Urothelium cell line (cell line): ENCODE measurements at places on chromosomes 3 and 15.

DNA sequence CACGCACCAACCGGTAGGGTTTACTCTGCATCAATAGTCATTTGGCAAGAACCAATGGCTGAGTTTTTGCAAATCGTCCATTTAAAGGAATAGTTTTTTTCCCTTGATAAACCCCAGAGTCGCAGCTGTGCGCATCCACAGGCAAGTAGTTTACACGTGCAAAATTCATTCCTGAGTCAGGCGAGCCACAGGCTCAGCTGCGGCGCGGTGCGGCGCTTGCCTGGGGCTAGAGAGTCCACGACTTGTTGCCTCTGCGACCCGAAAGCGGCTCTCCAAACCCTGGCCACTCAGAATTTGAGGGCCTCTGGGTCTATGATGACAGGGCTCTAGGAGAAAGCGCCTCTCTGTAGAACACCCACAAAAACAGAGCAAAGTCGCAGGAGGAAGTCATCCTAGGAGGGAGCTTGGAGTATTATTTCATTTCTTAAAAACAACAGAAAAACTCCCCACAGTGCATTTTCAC is 36.7 kb downstream of the ZIC4 start:
- DNase-seq = no peak

GRCh38 chr3:190695994-190696393 is 166.5 kb downstream of the GMNC start:
- DNase-seq = no peak

GRCh38 chr3:126077754-126078153 is 6.2 kb downstream of the SLC41A3 start:
- no peak for DNase-seq

DNA sequence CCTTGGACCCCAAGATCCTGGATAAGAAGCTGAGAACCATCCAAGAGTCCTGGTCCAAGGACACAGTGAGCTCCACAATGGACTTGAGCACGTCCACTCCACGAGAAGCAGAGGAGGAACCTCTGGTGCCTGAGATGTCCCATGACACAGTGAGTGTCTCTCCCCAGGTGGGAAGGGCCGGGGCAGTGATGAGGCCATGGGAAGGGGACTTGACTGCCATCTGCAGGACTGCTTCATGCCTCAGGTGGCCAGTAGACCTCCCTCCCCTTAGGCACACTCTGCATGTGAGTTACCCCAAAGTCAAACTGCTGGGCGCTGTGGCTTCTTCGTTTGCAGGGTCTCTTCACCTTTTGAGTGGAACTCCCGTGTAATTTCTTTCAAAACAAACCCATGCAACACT is 59.7 kb downstream of the CCDC33 start:
- DNase-seq = no peak

GRCh38 chr3:177689869-177690268 is 492.6 kb upstream of the TBL1XR1 start:
- DNase-seq = no peak

GRCh38 chr3:124514683-124515082 is 215.6 kb upstream of the UMPS start:
- no peak for DNase-seq

- no peak for DNase-seq
These were observed 7.9 kb downstream of the FAM162A start for GRCh38 chr3:122391681-122392446.

GRCh38 chr3:23189187-23189586 is 13.9 kb upstream of the UBE2E2 start:
- no peak for DNase-seq

GRCh38 chr3:196192036-196192523 is 19.1 kb downstream of the ZDHHC19 start:
- DNase-seq = no peak

- DNase-seq = no peak
These were observed 101.6 kb upstream of the ANKRD28 start for GRCh38 chr3:15899388-15899787.

- peak; percentile 44 for DNase-seq
These were observed 984.1 kb downstream of the EPHA3 start for GRCh38 chr3:90091549-90091948.

DNA sequence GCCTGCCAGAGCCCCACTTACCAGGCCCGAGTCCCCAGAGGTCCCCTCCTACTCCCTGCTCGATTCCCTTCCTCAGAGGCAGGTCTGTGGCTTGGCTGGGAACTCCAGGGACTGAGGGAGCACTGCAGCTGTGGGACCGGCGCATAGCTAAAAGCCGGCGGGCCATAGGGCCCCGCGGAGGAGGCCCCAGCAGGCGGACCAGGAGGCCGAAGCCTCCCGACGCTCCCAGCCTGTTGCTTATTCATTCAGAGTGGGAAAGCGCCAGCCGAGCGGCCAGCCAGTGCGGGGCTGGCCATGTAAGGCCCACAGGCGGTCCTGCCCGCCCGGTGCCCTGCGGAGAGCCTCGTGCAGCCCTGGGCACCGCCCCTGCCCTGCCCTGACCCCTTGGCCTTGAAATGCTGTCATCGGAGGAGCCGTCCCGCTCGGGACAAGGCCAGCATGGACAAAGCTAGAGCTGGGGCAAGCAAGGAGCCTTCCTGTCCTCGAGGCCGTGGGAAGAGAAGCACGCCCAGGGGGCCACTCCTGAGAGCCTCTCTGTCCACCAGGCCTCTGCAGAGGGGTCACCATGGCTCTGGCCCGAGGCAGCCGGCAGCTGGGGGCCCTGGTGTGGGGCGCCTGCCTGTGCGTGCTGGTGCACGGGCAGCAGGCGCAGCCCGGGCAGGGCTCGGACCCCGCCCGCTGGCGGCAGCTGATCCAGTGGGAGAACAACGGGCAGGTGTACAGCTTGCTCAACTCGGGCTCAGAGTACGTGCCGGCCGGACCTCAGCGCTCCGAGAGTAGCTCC is at the start of gene LOXL1:
TSS of gene LOXL1 (plus strand) at position 244 of the 784 bp plus-strand sequence. CDS start at position 566, 322 bp downstream.
- peak; percentile 83 for DNase-seq

DNA sequence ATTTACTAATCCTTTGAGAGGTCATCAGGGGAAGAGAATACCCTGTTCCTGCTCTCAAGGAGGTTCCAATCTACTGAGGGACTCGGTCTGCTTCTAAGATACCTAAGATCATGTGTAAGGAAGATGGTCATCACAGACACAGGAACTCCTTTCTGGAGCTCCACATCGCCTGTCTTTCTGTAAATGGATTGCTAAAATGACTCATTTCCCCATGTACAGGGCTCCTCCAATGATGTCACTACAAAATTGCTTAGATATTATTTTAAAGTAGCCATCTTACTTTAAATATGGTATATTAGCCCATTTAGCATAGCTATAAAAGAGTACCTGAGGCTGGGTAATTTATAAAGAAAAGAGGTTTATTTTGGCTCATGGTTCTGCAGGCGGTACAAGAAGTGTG is 206.1 kb upstream of the PROK2 start:
- DNase-seq = no peak

GRCh38 chr3:144394032-144394431 is 422.4 kb downstream of the DIPK2A start:
- DNase-seq = no peak

- no peak for DNase-seq
These were observed 109.2 kb downstream of the CD47 start for GRCh38 chr3:107981471-107982111.

DNA sequence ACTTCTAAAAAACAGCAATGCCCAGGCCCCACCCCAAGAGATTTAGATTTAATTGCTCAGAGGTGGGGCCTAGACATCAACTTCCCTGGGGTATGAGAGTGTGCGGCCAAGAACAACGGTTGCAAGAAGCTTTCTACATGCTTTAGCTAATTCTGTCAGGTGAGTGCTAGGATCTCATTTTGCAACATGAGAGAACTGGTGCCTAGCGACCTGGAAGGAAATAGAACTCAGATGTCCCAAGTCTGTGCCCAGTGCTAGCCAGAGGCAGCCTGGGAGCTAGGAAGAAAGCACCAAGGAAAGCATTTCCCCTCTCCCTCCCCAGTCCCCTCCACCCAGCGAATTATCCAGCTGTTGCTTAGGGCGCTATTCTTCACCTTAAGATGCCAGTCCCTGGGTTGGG is 22.9 kb upstream of the HRH1 start:
- no peak for DNase-seq

DNA sequence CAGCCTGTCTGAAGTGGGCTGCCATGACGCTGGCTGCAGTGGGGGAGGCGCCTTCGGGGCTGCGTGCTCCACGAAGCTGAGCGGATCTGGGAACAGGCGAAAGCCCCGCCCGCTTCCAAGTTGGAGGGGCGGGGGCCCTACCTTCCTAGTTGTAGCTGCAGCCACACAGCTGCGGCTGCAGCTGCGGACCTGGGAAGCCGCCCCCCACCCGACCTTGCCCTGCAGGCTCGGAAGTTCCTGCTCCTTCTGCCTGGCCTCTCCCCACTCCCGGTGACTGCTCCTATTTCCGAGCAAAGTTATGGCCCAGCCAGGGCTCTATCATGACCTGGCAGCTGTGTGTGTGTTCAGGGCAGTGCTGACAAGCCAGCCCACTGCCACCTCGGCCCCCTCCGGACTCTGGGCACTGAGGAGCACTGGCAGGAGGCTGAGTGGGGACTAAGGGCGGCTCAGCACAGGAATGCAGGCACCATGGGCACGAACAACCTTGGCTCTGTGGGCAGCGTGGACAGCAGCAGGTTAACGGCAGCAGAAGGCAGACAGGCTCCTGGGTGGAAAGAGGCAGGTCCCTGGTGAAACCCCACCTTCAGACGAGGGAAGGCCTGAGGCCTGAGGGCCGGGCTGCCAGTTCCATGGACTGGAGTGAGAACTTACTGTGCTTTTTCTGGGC is 352.4 kb upstream of the TMCO5A start:
- no peak for DNase-seq

GRCh38 chr3:79039192-79039591 is 728.6 kb downstream of the ROBO1 start:
- no peak for DNase-seq

GRCh38 chr3:100032243-100032642 is 82.1 kb downstream of the FILIP1L start:
- DNase-seq = peak; percentile 57

GRCh38 chr3:73461547-73461946 is 163.2 kb downstream of the PDZRN3 start:
- DNase-seq = no peak

GRCh38 chr3:44771424-44772098 is 10.0 kb downstream of the KIF15 start:
- DNase-seq = no peak

DNA sequence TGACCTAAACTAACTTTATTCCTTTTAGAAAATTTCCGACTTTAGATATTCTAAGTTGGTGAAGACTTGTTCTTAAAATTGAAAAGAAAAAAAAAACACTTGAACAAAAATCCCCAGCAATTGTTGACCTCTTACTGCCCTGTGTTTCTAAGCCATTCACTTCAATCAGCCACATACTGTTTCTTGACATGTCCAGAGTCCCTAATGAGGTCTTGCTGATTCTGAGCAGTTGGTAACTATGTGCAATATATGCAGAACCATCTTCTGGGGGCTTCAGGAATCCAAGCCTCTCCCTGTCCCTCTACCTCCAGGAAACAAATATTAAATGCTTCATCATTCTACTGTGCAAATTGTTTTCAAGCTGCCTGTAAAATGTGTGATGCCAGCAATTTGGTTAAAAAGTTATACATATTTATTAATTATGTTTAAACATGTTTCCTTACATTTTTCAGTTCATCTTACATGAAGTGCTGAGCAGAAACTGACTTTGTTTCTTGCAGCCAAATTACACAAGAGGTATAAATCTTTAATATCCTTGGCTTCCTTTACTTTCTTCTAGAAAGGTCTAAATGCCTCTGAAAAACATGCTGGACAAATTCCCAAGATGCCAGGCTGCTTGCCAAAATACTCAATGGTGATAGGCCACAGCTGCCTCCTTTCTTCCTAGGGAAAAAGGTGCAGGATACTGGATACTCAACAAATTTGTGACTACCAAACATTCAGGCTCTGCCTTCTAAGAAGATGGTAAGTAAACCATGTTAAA is 19.8 kb upstream of the GYG1 start:
- DNase-seq = no peak

- peak; percentile 10 for DNase-seq
These were observed 44.4 kb upstream of the SPTSSB start for GRCh38 chr3:161415506-161416231.

GRCh38 chr15:39695793-39696192 is 86.8 kb downstream of the FSIP1 start:
- DNase-seq = no peak

DNA sequence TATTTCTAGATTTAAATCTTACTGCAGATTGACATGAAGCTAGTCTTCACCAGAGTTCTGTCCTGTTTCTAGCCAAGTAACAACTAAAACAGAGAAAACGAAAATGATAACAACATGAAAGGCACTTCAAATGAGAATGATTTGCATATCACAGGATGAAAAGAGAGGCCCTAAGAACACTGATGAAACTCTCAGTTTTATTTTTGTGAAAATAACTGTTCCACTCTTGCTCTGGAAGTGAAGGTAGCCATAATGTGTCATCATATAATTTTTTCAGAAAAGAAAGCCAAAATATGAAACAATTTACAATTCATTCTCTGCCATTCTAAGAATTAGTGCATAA is 274.4 kb downstream of the ADAMTSL3 start:
- no peak for DNase-seq

- peak; percentile 18 for DNase-seq
These were observed 79.0 kb upstream of the CDV3 start for GRCh38 chr3:133494469-133494868.

DNA sequence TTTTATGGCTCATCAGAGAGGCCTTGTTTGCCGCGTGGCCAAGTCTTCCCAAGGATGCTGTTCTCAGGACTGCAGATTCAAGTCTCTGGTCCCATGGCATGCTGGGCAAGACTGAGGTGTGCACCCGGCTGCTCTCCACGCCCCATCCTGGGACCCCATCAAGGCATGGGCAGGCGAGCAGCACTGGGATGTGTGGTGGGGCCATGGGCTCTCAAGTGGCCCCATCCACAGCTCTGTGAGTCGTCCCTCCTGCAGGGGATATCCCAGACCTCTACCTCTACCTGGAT is 13.1 kb upstream of the GP9 start:
- no peak for DNase-seq

DNA sequence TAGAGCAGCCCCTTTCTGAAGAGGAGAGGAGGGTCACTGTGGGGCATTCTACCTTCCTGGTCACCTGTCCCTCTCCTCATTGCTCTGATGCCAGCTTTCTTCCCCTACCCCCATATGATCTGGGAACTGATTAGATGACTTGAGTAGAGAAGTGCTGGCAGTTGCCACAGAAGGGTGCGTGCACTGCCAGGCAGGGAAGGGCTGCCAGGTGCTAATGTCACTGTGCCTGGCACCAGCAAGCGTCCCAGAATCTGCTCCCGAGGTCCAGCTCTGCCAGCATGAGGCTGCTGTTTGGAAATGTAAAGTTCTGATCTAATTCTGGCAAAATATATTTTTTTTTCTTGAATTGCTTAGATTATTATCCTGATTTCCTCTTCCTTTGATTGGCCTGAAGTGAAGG is 52.8 kb downstream of the PPM1L start:
- DNase-seq = no peak
